ENCODE measurements at places on chromosomes 13 and 19.

- no peaks in the 10 kb centered on the region for H3K4me1 ChIP-seq
- H3K36me3 ChIP-seq: peaks cover 3% of the 10 kb centered on the region
- no peak overlapping the region for H3K4me3 ChIP-seq
- no peak overlapping the region for H3K27ac ChIP-seq
Observed at GRCh38 chr19:19997656-19998268, 41.5 kb downstream of the ZNF682 start.

- H3K4me1 ChIP-seq: peaks cover 54% of the 10 kb centered on the region
- H3K36me3 ChIP-seq: no peaks in the 10 kb centered on the region
- H3K27ac ChIP-seq: peak overlapping the region; percentile 83
- H3K4me3 ChIP-seq: no peak overlapping the region
- H3K27me3 ChIP-seq: no peaks in the 10 kb centered on the region
Observed at GRCh38 chr13:109870696-109871370, 84.5 kb upstream of the IRS2 start.

DNA sequence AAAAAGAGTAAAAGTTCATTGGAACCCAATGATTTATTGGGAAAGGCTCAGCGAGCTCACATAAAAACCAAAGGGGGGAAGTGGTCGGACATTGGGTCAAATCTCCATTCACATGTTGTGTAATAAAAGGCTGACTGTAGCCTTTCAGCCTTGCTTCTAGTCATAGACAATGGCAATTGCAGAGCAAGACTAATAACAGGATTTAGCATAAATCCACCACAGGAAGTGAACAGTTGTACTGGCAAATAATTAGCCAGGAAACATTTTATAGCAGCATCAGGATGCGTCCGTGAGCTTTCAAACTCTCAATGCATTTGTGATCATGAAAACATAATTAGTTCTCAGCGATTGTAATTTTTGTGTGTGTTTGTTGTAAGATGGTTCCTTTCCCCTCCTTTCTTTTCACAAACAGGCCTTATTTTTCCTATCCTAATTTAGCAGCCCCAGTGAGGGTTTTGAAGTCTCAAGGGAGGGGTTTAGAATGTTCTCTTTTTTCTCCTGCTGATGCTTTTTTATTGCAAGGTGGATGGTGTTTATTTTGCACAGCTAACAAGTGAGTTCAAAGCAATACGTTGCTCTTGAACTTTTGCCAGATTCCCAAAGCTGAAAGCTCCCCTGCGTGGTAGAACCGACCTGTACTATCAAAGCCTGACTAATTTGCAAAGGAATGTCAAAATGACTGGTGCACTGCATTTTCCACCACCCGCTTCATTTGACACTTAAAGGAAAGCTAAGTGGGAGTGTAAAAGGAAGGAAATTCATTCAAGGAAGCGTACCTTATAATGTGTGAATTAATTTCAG, 105.6 kb downstream of the SPRY2 start:
- peak overlapping the region; percentile 59 for H3K27ac ChIP-seq
- peaks cover 14% of the 10 kb centered on the region for H3K4me1 ChIP-seq
- no peak for DNase-seq
- H3K27me3 ChIP-seq: no peaks in the 10 kb centered on the region

DNA sequence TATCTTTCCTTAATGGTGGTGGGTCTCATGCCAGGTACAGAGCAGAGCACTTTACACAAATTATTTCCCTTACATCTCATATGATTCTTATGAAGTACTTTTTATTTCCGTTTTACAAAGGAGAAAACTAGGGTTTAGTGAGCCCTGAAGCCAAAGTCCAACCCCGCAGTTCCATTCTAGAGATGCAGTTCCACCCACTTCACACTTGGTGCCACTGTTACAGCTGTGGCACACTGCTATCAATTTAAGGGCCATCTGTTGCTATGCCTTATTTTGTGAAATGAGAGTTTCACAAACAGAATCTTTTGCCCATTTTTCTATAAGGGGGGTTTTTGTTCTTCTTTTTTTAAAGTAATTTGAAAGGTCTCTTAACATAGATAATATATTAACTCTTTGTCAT, 12.9 kb downstream of the MIPEP start:
- H3K36me3 ChIP-seq: peaks cover 23% of the 10 kb centered on the region
- H3K27me3 ChIP-seq: no peaks in the 10 kb centered on the region
- no peak overlapping the region for H3K27ac ChIP-seq
- H3K4me1 ChIP-seq: no peaks in the 10 kb centered on the region

DNA sequence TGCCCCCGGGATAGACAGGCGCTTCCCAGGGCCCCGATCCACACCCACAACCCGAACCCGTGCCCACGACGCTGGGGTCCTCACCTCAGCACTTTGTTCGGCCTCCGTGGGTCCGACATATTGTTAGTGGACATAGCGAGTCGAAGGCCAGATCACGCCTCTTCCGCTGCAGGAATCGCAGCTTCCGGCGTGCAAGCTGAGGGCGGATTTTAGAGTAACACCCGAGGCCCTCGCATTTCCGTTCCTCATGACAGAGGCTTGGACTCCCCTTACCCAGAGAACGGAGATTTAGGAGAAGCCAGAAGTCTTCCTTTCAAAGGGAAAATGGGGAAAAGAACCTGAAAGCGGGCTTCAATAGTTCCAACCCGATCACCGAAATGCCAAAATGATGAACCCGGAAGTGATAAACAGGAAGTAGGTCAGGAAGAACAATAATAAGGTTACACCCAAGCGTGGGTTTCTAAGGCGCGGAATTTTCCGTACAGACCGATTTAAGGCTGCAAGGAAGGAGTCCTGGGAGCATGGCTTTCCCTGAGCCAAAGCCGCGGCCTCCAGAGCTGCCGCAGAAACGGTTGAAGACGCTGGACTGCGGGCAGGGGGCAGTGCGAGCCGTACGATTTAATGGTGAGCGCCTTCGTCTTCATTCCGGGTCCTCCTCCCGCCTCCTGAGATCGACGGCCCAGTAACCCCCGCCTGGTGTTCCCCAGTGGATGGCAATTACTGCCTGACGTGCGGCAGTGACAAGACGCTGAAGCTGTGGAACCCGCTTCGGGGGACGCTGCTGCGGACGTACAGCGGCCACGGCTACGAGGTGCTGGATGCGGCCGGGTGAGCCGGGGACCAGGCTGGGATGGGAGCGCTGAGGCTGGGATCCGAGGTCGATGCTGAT, 2.9 kb downstream of the WDR83 start:
- no peaks in the 10 kb centered on the region for H3K27me3 ChIP-seq
- H3K36me3 ChIP-seq: peaks cover 33% of the 10 kb centered on the region

DNA sequence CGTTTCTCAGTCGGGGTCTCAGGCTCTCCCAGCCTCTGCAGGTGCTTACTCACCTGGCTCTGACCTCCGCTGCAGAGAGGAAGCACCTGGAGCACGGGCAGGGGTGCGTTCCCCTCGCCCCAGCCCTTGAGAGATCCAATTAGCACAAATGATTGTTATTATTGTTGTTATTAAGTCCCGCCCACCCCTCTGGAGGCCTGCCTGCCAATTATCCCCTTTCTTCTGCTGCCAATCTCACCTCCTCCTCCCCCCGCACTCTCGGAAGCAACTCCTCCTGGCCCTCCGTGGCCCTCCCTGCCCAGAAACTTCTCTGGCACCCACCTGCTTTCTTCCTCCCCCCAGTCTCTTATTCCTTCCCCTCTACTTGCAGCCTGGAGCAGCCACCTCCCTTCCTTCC, 8.8 kb downstream of the ZNF787 start:
- peak overlapping the region; percentile 85 for H3K27ac ChIP-seq
- no peaks in the 10 kb centered on the region for H3K27me3 ChIP-seq
- H3K36me3 ChIP-seq: no peaks in the 10 kb centered on the region
- H3K4me3 ChIP-seq: peak overlapping the region; percentile 35

DNA sequence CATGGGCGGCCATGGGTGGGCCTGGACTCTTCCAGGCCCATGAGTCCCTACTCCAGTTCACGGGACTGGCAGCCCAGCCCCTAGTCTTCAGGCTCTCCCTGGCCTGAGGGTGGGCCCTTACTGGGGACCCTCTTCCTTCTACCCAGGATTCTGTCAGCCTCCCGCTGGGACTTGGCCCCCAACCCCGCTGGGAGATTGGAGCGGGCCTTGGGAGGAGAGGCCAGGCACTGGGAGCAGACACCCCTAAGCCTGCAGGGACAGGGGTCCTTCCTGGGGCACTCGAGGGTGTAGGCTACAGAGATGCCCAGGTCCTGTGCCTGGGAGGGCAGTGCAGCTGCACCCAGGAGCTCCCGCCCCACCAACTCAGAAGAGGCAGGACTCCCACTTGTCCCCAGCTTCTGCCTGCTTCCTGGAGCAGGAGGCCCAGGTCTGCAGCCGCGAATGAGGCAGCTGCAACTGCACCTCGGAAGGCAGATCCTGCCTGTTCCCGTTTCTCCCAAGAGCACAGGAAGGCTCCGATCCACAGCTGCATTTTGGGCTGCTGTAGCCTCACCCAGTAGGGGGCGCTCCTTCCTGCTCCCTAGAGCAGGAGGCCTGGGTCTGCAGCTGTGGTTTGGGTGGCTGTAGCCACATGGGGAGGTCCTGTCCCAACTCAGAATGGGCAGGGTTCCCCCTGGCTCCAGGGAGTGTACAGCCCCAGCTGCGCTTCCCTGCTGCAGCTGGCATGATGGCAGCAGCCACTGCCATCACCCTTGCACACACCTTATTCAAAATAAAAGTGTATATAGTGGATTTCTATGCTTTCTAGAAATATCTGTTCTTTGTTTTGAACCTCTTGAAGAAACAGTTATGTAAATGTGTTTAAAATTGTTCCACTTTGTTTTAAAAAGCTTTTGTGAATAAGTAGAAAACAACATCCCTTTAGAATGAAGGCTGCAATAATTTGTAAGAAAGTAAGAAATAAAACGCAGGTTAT, 46.8 kb downstream of the TEX26 start:
- no peak overlapping the region for H3K4me3 ChIP-seq
- no peak for DNase-seq
- H3K27me3 ChIP-seq: peaks cover 22% of the 10 kb centered on the region
- H3K4me1 ChIP-seq: no peaks in the 10 kb centered on the region
- H3K36me3 ChIP-seq: no peaks in the 10 kb centered on the region

GRCh38 chr13:98103531-98103930, 39.4 kb upstream of the FARP1 start:
- DNase-seq: no peak
- H3K4me1 ChIP-seq: no peaks in the 10 kb centered on the region
- H3K4me3 ChIP-seq: no peak overlapping the region

GRCh38 chr13:94880463-94880862, 168.1 kb upstream of the SOX21 start:
- H3K36me3 ChIP-seq: no peaks in the 10 kb centered on the region
- H3K27me3 ChIP-seq: peaks cover 10% of the 10 kb centered on the region
- no peak overlapping the region for H3K4me3 ChIP-seq
- no peak overlapping the region for H3K27ac ChIP-seq

GRCh38 chr19:44807652-44808462, 1.0 kb upstream of the BCAM start:
- H3K27ac ChIP-seq: peak overlapping the region; percentile 92
- peaks cover 18% of the 10 kb centered on the region for H3K36me3 ChIP-seq
- DNase-seq: no peak
- H3K4me3 ChIP-seq: peak overlapping the region; percentile 86

- DNase-seq: no peak
- H3K4me3 ChIP-seq: no peak overlapping the region
- H3K4me1 ChIP-seq: peaks cover 12% of the 10 kb centered on the region
- no peak overlapping the region for H3K27ac ChIP-seq
- H3K36me3 ChIP-seq: peaks cover 91% of the 10 kb centered on the region
Observed at GRCh38 chr19:40623403-40624251, 22.5 kb downstream of the LTBP4 start.

DNA sequence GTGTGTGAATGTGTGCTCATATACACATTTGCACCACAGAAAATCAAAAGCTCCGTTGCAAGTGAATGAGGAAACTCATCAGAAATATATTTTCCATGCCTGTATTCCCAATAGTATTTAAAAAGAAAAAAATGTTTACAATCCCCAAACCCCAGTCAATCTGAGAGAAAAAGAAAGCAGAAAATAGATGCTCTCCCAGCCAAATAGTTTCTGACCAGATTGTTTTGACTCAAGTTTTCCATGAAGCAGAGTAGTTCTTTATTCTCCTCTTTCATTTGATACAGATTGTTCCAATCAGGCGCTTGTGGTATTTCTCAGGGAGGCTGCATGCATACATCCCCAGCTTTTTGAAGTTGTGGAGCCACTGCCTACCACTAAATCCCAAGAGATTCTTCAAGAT, 110.6 kb downstream of the STARD13 start:
- H3K4me1 ChIP-seq: peaks cover 74% of the 10 kb centered on the region
- H3K4me3 ChIP-seq: no peak overlapping the region
- H3K27me3 ChIP-seq: no peaks in the 10 kb centered on the region
- peaks cover 10% of the 10 kb centered on the region for H3K36me3 ChIP-seq
- no peak for DNase-seq

- H3K4me1 ChIP-seq: peaks cover 15% of the 10 kb centered on the region
- no peak overlapping the region for H3K4me3 ChIP-seq
- H3K27me3 ChIP-seq: no peaks in the 10 kb centered on the region
- no peak for DNase-seq
- no peak overlapping the region for H3K27ac ChIP-seq
Observed at GRCh38 chr13:75541961-75542360, 4.3 kb upstream of the COMMD6 start.

- peaks cover under 1% of the 10 kb centered on the region for H3K4me1 ChIP-seq
- no peak within 1 kb of the TSS for H3K27ac ChIP-seq
- H3K36me3 ChIP-seq: no peaks in the 10 kb centered on the region
- DNase-seq: no peak
- H3K27me3 ChIP-seq: peaks cover 70% of the 10 kb centered on the region
- no peak within 1 kb of the TSS for H3K4me3 ChIP-seq
Observed at GRCh38 chr19:35347171-35347929, at the start of gene FFAR1. Gene FFAR1 (plus strand): TSS chr19:35347902. CDS start chr19:35351552, 3,650 bp downstream.

- no peak overlapping the region for H3K27ac ChIP-seq
- H3K27me3 ChIP-seq: no peaks in the 10 kb centered on the region
- no peak overlapping the region for H3K4me3 ChIP-seq
- peaks cover 7% of the 10 kb centered on the region for H3K4me1 ChIP-seq
- no peak for DNase-seq
Observed at GRCh38 chr13:49638744-49639072, 10.4 kb downstream of the ARL11 start.

- no peak overlapping the region for H3K4me3 ChIP-seq
- H3K36me3 ChIP-seq: no peaks in the 10 kb centered on the region
- H3K27ac ChIP-seq: no peak overlapping the region
- no peak for DNase-seq
- peaks cover 2% of the 10 kb centered on the region for H3K27me3 ChIP-seq
- H3K4me1 ChIP-seq: no peaks in the 10 kb centered on the region
Observed at GRCh38 chr13:30816736-30817135, 81.4 kb downstream of the ALOX5AP start.

GRCh38 chr19:6023085-6023682, 45.2 kb upstream of the RANBP3 start:
- DNase-seq: no peak
- no peak overlapping the region for H3K4me3 ChIP-seq
- H3K36me3 ChIP-seq: peaks cover 14% of the 10 kb centered on the region
- peaks cover 16% of the 10 kb centered on the region for H3K4me1 ChIP-seq
- no peaks in the 10 kb centered on the region for H3K27me3 ChIP-seq

DNA sequence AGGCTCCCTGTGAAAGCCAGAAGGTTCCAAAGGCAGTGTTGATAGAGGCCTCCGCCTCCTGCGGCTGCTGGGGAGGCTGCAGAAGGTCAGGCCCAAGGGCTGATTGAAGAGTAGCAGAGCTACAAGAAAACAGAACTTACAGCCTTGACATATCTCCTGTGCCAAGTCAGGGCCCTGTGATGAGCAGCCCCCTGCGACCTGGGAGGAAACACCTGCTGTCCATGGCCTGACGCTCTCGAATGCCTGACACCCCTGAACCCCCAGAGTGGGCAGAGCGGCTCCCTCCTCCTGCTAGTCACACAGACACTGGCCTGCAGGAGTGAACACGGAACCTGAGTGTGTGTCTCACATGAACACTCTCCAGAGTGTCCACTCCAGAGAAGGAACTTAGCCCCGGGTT, 38.2 kb upstream of the TUBGCP3 start:
- H3K36me3 ChIP-seq: no peaks in the 10 kb centered on the region
- H3K27me3 ChIP-seq: peaks cover 26% of the 10 kb centered on the region
- no peaks in the 10 kb centered on the region for H3K4me1 ChIP-seq
- no peak for DNase-seq
